ENCODE measurements at places on chromosomes 11 and 22.

DNA sequence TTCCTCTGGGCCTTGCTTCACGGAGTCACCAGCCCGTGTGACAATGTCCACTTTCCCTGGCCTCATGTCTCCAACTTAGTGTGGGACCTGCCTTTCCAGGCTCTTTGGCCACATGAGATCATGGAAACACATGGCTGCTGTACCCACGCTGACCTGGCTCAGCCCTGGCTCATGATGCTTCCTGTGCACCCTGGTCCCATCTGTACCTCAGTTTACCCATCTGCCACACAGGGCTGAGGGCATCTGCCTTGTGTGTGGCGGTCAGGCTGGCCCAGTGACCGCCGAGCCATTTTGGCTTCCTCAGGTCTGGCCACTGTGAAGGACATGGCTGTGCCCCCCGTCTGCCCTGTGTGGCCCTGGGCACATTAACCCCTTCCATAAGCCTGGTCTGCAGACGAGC, 32.2 kb upstream of the CCDC188 start:
- no peak for DNase-seq

- peak; percentile 100 for DNase-seq
Observed at GRCh38 chr11:22466809-22467208, 128.6 kb downstream of the SLC17A6 start.

DNA sequence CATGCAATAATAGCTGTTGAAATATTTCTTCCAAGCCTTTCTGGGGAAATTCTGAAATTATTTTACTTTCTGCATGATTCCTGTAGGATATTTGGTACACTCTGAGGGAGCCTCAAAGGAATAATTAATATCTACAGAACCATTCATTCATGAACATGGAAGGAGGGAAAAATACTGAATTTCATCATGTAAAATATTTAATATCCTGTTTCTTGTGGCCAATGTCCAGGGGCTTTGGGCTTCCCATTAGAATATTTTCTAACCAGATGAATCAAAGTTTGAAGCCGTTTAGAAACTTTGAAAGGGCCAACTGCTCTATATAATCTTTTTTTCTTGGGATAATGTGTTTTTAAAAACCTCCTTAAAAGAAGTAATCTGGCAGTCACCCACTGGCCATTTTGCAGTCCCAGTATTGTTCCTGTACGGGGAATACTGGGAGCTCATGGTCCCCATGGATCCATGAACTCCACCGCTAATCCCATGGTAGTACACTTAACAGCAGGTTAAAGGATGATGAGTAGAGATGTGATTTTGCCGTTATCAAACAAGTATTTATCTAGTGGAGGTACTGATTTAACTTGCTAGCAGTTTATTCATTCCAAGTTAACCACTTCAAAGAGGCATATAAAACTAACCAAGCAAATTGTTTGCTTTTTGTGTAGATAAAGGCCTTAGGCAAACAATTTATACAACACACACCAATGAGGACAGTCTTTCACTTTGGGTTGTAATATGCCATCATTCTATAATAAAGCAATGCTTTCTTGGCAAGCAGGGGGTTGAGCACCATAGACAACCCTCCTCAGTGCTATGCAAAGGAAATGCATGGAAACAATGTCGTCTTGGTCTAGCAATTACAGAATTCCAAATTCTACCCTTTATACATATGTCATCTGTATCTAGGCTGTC, 34.5 kb upstream of the BLID start:
- DNase-seq = no peak

DNA sequence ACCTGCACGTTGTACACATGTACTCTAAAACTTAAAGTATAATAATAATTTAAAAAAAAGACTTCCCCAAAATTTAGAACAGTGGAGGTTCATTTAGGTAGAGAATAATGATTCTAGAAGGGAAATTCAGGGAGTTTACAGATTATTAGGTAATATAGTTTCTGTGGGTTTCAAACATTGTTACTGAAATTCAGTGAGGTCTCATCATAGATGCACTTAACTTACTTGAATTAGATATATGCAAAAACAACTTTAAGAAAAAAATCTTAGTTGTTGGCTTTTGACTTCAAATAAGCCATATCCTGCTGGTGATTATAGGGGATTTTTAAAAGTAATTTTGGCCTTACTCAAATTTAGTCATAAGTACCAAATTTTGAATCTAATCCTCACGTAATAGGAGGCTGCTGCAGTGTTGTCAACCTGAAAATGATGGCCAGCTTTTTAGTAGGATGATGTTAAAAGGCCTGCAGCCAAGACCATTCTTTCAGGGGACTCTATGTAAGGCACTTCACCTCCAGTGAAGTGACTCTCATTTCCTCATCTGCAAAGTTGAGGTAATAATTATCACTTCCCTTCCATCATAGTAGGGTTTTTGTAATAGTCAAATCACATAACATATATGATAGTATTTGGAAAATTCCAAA, 42.5 kb upstream of the KCNA4 start:
- no peak for DNase-seq

DNA sequence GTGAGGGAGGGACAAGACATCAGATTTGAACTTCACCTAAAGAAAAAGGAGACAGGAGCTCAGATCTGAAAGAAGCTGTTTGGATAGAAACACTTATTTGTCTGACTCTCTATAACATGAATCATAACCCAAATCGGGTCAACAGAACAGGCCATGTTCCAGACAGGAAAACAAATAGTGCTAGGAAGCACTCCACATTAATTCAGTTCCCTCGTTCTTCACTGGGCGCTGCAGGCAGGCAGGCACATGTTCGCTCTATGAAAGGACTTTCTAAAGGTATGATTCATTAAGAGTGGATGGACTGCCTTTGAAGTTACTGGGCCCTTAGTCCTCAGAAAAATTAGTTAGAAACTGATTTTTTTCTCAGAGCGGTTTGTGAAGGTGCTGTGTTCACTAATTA, 137.5 kb upstream of the TRPC6 start:
- DNase-seq = peak; percentile 12

DNA sequence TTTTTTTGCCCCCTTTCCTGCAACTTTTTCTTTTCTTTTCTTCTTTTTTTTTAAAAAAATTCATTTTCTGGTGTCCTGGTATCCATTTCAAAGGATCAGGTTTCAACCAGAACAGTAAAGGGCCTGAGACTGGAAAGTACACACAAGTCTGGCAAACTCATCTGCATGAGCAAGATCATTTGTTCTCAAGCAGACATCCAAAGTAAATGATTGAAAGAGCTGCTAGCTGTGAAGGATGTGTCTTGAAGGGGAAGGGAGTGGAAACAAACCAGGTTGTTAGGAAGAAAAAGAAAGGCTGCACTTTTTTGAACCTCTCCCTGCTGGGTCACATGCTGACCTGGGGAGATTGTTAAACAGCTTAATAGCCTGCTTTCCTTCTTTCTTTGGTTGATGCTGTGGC, 5.3 kb downstream of the YAP1 start:
- peak; percentile 82 for DNase-seq

DNA sequence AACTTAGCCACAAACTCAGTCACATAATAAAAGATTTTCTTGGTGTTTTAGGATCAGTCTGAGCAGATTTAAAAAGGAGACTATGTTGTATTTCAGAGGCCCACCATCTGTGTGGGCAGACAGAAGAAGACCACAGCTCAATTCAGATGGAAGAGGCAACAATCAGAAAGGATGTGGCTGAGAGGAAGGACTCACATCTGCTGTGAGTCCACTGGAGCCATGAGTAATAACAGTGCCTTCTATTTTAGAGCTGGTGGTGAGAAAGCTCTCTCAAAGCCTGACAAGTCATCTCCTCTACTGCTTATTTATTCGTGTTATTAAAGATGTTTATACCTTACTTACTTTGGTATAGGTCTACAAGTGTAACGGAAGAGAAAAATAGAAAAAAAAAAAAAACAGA, 357.2 kb downstream of the OPCML start:
- no peak for DNase-seq

- peak; percentile 32 for DNase-seq
Observed at GRCh38 chr11:124536520-124536919, 6.9 kb downstream of the OR8B12 start.

- DNase-seq = no peak
Observed at GRCh38 chr11:375065-376025, 6.0 kb downstream of the B4GALNT4 start.
